HCT116 (cell line): ENCODE measurements at places on chromosomes 5 and 9. TPM values are rescaled to one million over a fixed set of nuclear protein-coding genes. Genes with fewer than 3 reads are reported as not detected.
A peak's percentile ranks its signal among the peaks of the same experiment; 100 is the strongest.

DNA sequence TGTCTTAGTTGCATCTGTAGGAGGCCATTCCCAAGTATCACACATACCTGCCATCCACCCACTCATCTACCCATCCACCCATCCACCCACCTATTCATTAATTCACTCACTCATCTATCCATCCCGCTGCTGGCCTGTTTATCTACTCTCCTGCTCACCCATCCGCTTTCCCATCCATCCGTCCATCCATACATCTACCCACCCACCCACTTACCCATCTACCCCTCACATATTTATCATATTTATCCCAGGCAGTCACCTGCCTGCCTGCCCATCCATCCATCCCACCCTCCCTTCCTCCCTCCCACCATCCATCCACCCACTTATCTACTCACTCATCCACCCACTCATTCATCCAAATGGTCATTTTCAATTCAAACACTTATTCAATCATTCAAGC lies 143.9 kb upstream of the PANK3 start:
- H3K4me3 ChIP-seq = no peak overlapping the region
- no peak overlapping the region for H3K27ac ChIP-seq
- no peaks in the 10 kb centered on the region for H3K4me1 ChIP-seq
- DNase-seq = no peak

The IL33 gene
- not detected for total RNA-seq

GRCh38 chr5:142931896-142932686 lies 161.9 kb downstream of the ARHGAP26 start:
- no peaks in the 10 kb centered on the region for H3K36me3 ChIP-seq
- no peaks in the 10 kb centered on the region for H3K27me3 ChIP-seq
- no peak for DNase-seq
- no peaks in the 10 kb centered on the region for H3K4me1 ChIP-seq
- no peak overlapping the region for H3K4me3 ChIP-seq
- H3K27ac ChIP-seq = no peak overlapping the region

The BTNL8 gene
- total RNA-seq = not detected

GRCh38 chr5:134124289-134125038 lies 10.0 kb downstream of the TCF7 start:
- peaks cover 37% of the 10 kb centered on the region for H3K4me1 ChIP-seq
- H3K36me3 ChIP-seq = no peaks in the 10 kb centered on the region
- peak overlapping the region; percentile 41 for H3K27ac ChIP-seq
- DNase-seq = peak; percentile 12
- H3K4me3 ChIP-seq = peak overlapping the region; percentile 1; the same call in 1 of the 2 replicates
- no peaks in the 10 kb centered on the region for H3K27me3 ChIP-seq

The SLC6A7 gene
- not detected for total RNA-seq

DNA sequence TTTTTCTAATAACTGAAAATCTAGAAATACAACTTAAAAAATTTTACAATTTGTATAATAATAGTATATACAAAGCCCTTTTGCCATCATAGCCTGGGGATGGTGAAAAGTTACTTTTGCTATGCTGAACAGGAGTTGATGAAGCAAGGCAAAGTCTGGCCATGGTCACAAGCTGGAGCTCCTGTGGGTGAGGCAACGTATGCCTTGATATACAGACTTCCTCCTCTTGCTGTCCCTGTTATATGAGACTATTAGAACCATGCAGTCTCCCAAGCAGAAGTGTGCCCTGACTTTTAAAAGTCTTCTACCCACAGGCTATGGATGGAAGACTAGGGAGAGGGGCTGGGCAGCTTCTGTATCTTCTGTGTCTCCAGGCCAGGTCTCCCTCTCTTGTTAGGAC lies 15.7 kb downstream of the FAM151B start:
- no peak overlapping the region for H3K27ac ChIP-seq
- H3K4me1 ChIP-seq = no peaks in the 10 kb centered on the region
- H3K36me3 ChIP-seq = no peaks in the 10 kb centered on the region
- no peaks in the 10 kb centered on the region for H3K27me3 ChIP-seq
- DNase-seq = no peak
- H3K4me3 ChIP-seq = no peak overlapping the region

The OR1J2 gene
- not detected for total RNA-seq

DNA sequence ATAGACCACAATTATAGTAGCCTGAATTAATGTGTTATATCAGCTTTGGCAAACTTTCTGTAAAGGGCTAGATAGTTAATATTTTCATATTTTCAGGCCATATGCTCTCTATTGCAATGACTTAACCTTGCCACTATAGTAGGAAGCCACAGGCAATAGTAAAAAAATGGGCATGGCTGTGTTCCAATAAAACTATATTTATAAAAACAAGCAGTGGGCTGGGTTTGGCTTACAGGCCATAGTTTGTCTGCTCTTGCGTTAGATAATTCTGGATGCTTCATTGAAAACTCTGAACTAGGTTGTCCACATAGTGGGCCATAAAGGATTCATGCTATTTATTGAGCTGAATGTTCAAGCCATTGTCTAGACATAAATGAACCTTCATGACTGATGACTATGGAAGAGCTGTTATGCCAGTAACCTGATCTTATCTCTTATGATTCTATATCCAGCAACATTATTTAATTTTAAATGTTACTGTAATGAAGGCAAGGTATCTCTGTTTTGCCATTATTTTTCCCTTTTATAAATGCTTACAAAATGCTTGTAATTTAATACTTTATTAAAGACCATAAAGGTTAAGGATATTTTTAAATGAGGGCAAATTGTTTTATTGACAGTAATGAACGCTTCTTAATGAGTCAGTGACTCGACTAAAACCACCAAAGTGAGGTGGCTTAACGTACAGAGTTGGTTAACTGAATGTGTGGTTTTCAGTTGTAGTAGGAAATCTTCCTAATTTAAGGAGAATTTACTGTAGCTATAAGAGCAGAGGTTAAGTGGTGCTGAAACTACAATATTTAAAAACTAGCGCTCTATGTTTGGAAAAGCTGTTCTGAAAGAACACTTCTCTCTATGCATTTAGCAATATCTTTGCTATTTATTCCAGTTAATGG lies 560.6 kb downstream of the PRR16 start:
- no peaks in the 10 kb centered on the region for H3K4me1 ChIP-seq
- no peak overlapping the region for H3K27ac ChIP-seq
- no peaks in the 10 kb centered on the region for H3K27me3 ChIP-seq
- DNase-seq = no peak
- no peaks in the 10 kb centered on the region for H3K36me3 ChIP-seq
